ENCODE measurements at places on chromosomes 4 and X.

- no peak for DNase-seq
Observed at GRCh38 chr4:52751487-52751911, 274 bp upstream of the ERVMER34-1 start.

- no peak for DNase-seq
Observed at GRCh38 chrX:141815904-141816303, 22.2 kb upstream of the MAGEC3 start.

DNA sequence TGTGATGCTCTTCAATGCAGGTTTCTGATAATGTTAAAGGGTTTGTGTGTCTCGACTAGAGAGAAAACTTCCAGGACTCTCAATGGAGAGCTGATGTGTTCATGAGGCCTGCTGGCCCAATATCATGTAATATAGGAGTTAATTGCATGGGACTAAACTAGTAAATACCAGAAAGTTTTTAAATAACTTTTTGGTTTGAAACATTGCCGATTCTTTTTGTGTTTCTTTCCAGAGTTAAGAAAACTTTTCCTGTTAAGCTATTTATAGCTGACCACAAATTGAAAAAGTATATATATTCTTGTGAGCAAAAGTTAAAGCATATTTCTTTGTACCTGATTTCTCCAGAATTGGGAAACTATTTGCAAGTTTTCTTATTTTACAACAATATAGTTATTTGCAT lies 49.7 kb downstream of the FAM9B start:
- no peak for DNase-seq

DNA sequence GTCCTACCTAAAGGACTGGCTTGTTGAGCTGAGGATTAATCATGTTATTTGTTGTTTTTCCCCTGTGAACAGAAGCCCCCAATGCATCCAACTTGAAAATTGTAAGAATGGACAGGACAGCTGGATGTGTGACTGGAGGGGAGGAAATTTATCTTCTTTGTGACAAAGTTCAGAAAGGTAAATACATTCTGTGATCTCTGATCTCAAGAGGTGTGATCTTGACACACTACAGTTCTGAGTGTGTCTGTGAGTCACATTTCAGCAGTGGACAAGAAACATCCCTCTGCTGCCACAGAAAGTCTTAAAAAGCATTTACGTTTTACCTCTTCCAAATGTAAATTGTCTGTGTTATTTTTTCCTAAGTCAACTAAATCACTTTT lies 79.3 kb downstream of the NFKB1 start:
- DNase-seq = no peak
